ENCODE measurements at places on chromosomes 16 and 17. TPM values are rescaled to one million over a fixed set of nuclear protein-coding genes. Genes with fewer than 3 reads are reported as not detected.

- no peak overlapping the region for H3K4me3 ChIP-seq
- peaks cover 5% of the 10 kb centered on the region for H3K4me1 ChIP-seq
- no peaks in the 10 kb centered on the region for H3K27me3 ChIP-seq
- no peak for DNase-seq
Observed at GRCh38 chr16:56262551-56263245, 71.4 kb downstream of the GNAO1 start.

DNA sequence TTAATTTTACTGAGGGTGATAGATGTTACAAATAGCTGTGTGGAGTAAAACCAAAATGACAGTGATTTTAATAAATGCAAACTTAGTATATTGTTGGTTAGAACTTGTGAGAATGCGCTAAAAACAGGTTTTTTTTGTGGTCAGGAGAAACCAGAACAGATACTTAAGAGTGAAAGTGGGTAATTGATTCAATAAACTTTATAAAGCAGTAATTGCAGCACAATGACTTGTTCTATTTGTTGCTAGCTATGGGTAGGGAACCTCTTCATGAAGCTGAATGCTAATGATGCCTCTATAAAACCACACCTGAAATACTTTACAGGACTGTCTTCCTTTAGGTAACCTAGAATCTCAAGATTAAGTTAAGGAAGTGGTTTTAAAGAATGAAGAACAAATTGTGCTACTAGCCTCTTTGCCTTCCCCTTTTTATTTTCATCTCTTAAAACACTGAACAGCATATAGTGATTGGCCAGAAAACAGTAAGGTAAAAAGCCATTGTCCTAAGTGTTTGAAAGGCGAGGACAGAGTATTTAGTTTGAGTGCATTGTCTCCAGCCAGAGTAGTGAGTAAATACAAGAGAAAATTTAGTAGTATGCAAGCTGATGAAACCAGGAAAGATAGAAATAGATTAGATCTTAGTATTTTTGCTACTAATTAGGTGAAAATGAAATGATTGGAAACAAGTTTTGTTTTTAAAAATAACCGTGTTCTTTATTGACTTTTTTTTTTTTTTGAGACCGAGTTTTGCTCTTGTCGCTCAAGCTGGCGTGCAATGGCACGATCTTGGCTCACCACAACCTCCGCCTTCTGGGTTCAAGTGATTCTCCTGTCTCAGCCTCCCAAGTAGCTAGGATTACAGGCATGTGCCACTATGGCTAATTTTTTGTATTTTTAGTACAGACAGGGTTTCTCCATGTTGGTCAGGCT is 6.0 kb downstream of the GGNBP2 start:
- H3K36me3 ChIP-seq = no peaks in the 10 kb centered on the region
- no peak overlapping the region for H3K4me3 ChIP-seq
- peaks cover 7% of the 10 kb centered on the region for H3K4me1 ChIP-seq
- no peaks in the 10 kb centered on the region for H3K27me3 ChIP-seq
- H3K27ac ChIP-seq = no peak overlapping the region

DNA sequence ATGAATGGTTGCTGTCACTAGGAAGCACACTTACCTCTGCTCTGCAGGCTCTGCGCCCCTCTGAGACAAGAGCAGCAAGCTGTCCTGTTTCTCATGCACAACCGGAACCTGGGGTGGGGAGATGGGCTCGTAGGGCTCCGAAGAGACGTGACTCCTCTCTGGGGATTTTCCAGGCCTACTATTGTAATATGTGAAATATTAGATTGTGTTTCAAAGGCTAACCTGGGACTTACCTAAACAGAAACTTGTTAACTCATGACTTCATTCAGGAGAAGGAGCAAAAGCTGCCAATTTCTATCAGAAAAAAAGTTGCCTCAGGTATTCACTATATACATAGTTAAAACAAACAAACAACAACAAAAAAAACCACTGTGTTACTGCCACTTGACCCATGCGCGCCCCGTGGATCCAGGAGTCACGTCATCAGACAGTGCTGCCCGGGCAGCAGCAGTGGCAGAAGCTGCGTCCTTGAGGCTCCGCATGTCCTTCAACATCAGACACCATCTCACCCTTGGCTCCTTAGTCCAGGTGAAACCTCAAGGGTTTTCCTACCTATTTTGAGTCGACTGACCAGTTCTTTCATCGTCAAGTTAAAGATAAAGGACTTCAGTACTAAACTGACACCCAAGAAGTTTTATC is 49.3 kb downstream of the TTC19 start:
- H3K4me1 ChIP-seq = no peaks in the 10 kb centered on the region
- DNase-seq = no peak
- H3K27ac ChIP-seq = no peak overlapping the region
- H3K27me3 ChIP-seq = no peaks in the 10 kb centered on the region

DNA sequence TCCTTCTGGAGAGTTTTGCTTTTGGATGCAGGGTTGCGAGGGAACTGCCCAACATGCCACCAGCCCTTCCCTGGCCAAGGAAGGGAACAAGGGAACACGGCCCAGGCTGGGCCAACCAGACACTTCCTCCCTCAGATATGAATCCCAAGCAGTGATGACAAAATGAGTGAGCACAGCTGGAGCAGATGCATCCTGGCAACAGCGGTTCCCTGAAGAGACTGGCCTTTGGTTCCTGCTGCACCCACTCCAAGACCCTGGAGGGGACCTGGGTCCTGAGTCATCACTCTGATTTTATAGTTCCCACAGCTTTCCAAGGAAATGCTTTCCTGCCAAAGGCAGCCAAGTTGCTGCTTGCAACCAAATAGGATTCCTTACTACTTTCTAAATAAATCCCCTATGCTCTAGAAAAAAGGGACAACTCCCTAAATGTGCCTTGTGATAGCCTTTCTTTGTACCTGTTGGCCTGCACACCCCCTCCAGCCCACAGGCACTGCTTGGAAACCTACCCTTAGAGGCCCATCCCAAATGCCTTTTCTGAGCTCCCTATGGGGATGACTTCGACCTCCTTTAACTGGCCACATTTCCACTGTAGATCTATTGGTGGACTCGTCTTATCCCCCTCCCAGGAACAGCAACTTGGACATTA is 5.3 kb downstream of the ST3GAL2 start:
- no peaks in the 10 kb centered on the region for H3K27me3 ChIP-seq
- DNase-seq = peak; percentile 40
- no peaks in the 10 kb centered on the region for H3K36me3 ChIP-seq
- H3K4me3 ChIP-seq = no peak overlapping the region
- H3K27ac ChIP-seq = no peak overlapping the region

DNA sequence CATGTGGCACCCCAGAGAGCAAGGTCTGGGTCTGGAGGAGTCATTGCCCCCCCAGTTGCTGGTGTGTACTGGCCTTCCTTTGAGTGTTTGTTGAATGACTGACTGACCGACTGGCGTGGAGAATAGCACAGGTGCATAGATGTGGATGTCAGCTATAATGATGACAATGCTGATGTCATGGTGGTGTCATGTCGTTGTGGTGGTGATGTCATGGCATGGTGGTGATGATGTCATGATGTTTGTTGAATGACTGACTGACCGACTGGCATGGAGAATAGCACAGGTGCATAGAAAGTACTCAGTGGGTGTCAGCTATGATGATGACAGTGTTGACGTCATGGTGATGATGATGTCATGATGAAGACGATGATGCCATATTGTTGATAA is 22.1 kb downstream of the TMEM114 start:
- DNase-seq = no peak
- H3K4me3 ChIP-seq = no peak overlapping the region
- no peak overlapping the region for H3K27ac ChIP-seq
- no peaks in the 10 kb centered on the region for H3K27me3 ChIP-seq

DNA sequence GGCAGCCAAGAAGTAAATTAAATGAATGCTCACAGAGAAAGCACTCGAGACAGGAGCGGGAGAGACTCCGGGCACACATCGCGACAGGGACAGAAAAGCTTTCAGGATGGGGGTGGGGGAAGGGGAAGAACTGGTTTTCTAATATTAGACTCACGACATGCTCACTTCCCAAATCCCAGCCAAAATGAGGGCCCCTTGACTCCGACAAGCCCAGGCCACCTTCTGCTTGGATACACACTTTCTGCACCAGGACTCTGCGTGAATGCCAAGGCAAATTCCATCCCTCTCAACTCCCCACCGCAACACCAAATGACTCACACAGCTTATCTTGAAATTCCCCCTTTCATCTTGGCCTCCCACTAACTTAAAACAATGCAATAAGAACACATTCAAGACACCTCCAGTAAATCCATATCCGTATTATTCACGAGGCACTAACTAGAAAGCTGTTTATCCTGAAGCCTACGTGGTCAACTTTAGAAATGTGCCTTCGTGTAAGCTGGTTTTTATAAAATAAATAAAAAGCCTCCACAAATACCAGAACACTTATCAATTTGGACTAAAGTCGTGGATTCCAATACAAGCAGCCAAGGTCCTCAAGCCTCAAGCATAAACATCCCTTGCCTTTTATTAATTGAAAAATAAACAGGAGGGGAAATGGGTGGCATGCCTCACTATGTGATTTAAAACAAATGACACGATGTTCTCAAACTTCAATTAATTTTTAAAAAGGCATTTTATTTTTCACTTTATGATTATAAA is 46.1 kb downstream of the NXN start:
- H3K4me1 ChIP-seq = peaks cover 10% of the 10 kb centered on the region
- H3K36me3 ChIP-seq = no peaks in the 10 kb centered on the region
- no peak overlapping the region for H3K4me3 ChIP-seq
- DNase-seq = no peak

Gene TNP2
- total RNA-seq = not detected

Gene MT1E
- 16.1 TPM for total RNA-seq

All from ovary (tissue), 10 donors.